ENCODE measurements at places on chromosomes 2 and 18.

DNA sequence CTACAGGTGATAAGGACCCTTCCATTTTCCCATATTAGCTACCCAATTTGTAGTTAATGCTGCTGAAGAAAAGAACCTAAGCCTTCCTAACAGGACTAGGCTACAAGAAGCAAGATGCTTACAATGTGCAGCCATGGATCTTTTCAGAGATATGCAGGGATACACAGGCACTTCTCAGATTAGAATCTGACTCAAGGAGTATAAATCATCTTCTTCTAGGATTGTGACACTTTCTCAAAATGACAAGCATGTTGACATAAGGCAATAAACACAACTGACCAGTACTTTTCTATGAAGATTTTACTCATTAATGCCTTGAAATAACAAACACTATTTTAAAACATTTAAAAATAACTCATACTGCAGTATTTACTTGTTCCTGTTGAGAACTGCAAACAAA is 127.9 kb upstream of the ACVR2A start:
- no peaks in the 10 kb centered on the region for H3K27me3 ChIP-seq
- H3K27ac ChIP-seq, result no peak overlapping the region
- no peak overlapping the region for H3K4me3 ChIP-seq
- no peak for DNase-seq

- H3K27me3 ChIP-seq, result no peaks in the 10 kb centered on the region
- no peak overlapping the region for H3K4me3 ChIP-seq
- H3K27ac ChIP-seq, result no peak overlapping the region
- H3K4me1 ChIP-seq, result peaks cover 5% of the 10 kb centered on the region
Measured at GRCh38 chr2:105432749-105433148, 33.9 kb upstream of the FHL2 start.

DNA sequence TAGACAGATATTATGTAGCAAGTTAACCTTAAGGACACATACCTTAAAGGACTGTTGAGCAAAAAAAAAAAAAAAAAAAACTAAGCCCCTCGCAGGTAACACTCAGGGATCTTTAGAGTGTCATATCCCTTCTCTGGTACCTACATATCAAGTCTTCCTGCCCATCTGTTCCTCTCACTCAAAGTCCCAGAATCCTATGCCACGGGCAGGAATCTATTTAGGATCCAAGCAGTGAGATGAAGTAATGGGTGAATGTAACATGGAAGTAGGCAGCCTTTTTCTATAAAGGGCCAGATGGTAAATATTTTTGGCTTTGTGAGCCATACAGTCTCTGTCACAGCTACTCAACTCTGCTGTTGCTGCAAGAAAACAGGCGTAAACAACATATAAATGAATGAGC is 496.7 kb downstream of the STK39 start:
- no peak overlapping the region for H3K4me3 ChIP-seq
- no peak overlapping the region for H3K27ac ChIP-seq

GRCh38 chr2:62941413-62941812 is 109.2 kb upstream of the OTX1 start:
- peaks cover 10% of the 10 kb centered on the region for H3K36me3 ChIP-seq
- H3K4me1 ChIP-seq, result no peaks in the 10 kb centered on the region
- H3K4me3 ChIP-seq, result no peak overlapping the region
- no peak overlapping the region for H3K27ac ChIP-seq
- DNase-seq, result no peak

DNA sequence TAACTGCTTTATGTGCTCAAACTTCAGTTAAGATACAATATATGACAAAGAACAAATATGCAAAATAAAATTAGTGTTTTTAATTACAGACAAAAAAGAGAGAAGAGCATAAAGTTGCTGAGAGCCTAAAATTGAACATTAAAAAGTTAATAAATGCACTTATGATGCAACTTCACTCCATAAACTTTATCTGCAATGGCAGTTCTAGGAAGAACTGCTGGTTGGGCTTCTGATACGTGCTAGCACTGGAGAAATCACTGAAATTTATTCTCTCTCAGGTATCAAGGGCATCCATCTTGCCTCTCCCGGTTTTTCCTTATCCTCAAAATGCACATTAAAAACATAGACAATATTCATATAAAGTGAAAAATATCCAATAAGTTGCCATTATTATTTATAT is 35.7 kb downstream of the MYO3B start:
- no peaks in the 10 kb centered on the region for H3K36me3 ChIP-seq
- no peaks in the 10 kb centered on the region for H3K4me1 ChIP-seq
- no peak overlapping the region for H3K27ac ChIP-seq
- no peak for DNase-seq
- H3K27me3 ChIP-seq, result no peaks in the 10 kb centered on the region
- no peak overlapping the region for H3K4me3 ChIP-seq

DNA sequence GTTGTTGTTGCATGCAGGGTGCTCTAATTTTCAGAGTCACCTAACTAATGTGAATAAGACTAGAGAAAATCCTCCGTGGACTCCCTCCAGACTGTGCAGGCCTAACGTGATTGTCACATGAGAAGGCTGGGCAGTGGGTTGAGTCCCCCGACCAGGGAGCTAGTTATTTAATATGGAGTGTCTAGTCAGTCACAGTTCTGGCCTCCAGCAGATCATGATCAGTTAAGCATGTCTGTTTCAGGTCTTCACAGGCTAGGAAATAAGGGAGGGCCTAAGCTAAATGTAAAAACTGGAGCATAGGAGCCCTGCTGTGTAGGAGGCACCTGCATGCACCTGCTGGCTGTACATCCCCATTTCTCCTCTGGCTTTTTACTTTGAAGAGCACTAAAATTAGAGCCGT is 86.8 kb downstream of the PRPF40A start:
- no peaks in the 10 kb centered on the region for H3K27me3 ChIP-seq
- no peak overlapping the region for H3K27ac ChIP-seq
- peaks cover 46% of the 10 kb centered on the region for H3K36me3 ChIP-seq

GRCh38 chr2:133270550-133270949 is 297.7 kb downstream of the NCKAP5 start:
- peaks cover 7% of the 10 kb centered on the region for H3K27me3 ChIP-seq
- DNase-seq, result no peak
- no peak overlapping the region for H3K4me3 ChIP-seq
- no peaks in the 10 kb centered on the region for H3K4me1 ChIP-seq

DNA sequence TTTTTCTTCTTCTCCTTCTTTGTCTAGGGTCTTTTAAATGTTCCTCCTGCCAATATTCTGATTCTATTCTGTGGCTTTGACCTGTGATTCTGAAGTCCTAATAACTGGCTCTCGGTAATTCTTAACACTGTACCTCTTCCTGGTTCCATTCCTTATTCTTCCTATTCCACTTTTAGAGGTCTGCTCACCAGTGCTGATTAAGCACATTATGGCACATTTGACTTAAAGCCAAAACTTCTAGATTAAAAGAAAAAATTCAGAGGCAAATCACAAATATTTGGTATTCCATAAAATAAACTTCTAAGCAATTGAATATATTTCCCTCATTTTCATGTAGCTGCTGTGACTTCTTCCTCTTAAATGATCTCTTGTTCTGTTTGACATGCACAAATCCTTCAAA is 47.5 kb downstream of the NXPH2 start:
- no peaks in the 10 kb centered on the region for H3K36me3 ChIP-seq
- no peak overlapping the region for H3K4me3 ChIP-seq
- DNase-seq, result no peak
- no peak overlapping the region for H3K27ac ChIP-seq
- H3K4me1 ChIP-seq, result no peaks in the 10 kb centered on the region

DNA sequence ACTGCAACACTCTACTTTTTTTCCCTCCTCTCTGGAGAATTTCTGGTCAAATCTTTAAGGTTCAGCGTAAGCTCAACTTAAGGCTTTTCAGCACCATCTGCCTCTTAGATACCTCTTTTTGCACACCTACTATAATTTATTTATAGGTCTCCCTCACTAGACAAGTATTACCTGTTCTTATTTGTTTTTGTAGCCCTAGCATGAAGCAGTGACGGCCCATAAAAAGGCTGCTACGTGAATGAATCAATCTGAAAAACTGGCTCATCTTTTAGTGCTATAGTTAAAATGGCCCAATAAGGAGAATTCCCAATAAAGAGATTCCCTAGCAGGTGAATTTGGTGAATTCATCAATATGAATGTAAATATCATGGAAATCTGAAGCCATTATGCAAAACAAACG is 6.5 kb downstream of the RNF149 start:
- DNase-seq, result no peak
- no peaks in the 10 kb centered on the region for H3K27me3 ChIP-seq
- H3K36me3 ChIP-seq, result peaks cover 10% of the 10 kb centered on the region
- no peak overlapping the region for H3K4me3 ChIP-seq
- peaks cover 54% of the 10 kb centered on the region for H3K4me1 ChIP-seq

GRCh38 chr2:230600881-230601280 is 111.8 kb upstream of the CAB39 start:
- no peaks in the 10 kb centered on the region for H3K27me3 ChIP-seq
- H3K4me3 ChIP-seq, result no peak overlapping the region
- peaks cover 7% of the 10 kb centered on the region for H3K4me1 ChIP-seq
- no peaks in the 10 kb centered on the region for H3K36me3 ChIP-seq

DNA sequence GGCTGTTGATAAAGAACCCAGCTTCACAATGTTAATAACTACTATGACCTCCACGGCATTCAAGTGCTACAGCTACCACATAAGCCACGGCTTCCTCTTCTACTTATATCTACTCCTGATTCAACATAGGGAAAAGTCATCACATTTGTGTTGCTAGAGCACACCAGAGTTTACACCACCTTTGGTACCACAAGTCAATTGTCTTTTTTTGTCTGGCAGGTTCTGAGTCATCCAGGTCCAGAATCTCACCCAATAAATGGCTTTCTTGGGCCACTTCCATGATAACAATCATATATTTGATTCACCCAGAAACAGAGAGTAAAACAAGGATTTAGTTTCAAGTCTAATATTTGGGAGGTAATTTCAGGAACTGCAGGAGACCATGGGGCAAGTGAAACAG is 480.2 kb downstream of the TMX3 start:
- H3K27ac ChIP-seq, result no peak overlapping the region
- no peaks in the 10 kb centered on the region for H3K4me1 ChIP-seq
- no peak overlapping the region for H3K4me3 ChIP-seq

DNA sequence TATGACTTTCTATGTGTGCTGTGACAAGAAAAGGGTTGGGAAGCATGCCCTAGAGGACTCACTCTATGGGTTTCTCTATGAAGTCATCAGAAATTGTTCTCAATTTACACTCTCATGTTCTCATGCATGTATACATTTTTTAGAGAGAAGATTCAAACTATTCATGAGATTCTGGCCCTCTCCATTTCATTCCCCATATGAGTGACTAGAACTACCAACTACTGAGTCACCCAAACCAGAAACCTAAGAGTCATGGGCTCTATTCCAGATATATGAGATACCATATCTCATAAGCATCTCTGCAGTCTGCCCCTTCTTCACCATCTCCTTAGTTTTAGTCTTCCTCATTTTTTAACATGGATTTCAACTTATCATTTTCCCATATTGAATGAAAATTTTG is 87.7 kb downstream of the EXOC6B start:
- H3K27me3 ChIP-seq, result no peaks in the 10 kb centered on the region
- DNase-seq, result no peak
- no peak overlapping the region for H3K4me3 ChIP-seq
- no peaks in the 10 kb centered on the region for H3K36me3 ChIP-seq

DNA sequence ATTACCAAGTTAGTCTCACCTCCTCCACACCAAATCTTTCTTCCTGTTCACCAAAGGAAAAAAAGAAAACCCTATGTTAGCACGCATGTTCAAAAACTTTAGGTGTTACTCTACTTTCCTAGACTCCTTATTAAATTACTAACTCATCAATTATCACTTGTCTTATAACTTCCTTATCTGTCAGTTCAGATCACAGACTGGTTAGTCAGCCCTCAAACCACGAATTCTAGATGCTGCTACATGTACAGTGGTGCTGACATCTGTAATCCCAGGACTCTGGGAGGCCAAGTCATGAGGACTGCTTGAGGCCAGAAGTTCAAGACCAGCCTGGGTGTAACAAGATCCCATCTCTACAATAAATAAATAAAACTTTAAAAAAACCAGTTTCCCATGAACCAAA is 3.5 kb downstream of the YWHAQ start:
- peak overlapping the region; percentile 12 for H3K27ac ChIP-seq
- no peak overlapping the region for H3K4me3 ChIP-seq
- peaks cover 35% of the 10 kb centered on the region for H3K4me1 ChIP-seq

DNA sequence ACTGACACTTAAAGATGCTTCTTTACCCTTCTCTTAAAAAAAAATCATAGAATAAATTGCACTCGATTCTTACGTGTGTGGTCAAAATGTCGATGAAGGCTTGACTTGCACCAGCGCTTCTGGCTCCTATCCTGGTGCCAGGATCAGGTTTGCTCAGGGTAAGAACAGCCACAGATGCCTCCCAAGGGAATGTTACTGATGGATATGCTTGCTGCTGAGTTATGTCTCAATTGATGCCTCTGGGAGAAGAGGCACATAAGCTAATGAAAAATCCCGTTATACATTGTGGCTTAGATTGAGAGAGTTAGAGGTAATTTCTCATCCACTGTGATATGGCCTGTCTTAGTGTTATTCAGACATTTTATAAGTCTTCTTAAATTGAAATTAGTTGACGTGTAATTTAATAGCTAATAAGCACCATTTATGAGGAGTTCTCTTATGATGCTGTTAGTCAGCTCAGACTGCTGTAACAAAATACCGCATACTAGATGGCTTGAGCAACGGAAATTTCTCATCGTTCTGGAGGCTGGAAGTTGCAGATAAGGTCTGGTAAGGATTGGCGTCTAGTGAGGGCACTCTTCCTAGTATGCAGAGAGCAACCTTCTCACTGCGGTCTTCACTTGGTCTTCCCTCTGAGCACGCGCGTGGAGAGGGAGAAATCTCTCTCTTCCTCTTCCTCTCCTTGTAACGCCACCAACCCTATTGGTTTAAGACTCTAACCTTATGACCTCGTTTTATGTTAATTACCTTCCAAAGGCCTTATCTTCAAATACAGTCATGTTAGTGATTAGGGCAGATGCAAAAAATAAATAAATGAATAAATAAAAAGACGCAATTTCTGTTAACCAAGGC is 116.6 kb upstream of the NOSTRIN start:
- no peaks in the 10 kb centered on the region for H3K4me1 ChIP-seq
- DNase-seq, result no peak
- H3K4me3 ChIP-seq, result no peak overlapping the region
- no peaks in the 10 kb centered on the region for H3K36me3 ChIP-seq

GRCh38 chr2:229150317-229150716 is 120.8 kb downstream of the PID1 start:
- H3K4me3 ChIP-seq, result no peak overlapping the region
- DNase-seq, result no peak
- H3K4me1 ChIP-seq, result no peaks in the 10 kb centered on the region
- no peaks in the 10 kb centered on the region for H3K36me3 ChIP-seq
- no peak overlapping the region for H3K27ac ChIP-seq
- H3K27me3 ChIP-seq, result no peaks in the 10 kb centered on the region

GRCh38 chr18:805008-805754 is 6.9 kb downstream of the YES1 start:
- peak overlapping the region; percentile 14 for H3K27ac ChIP-seq
- H3K4me1 ChIP-seq, result peaks cover 20% of the 10 kb centered on the region
- no peaks in the 10 kb centered on the region for H3K27me3 ChIP-seq

DNA sequence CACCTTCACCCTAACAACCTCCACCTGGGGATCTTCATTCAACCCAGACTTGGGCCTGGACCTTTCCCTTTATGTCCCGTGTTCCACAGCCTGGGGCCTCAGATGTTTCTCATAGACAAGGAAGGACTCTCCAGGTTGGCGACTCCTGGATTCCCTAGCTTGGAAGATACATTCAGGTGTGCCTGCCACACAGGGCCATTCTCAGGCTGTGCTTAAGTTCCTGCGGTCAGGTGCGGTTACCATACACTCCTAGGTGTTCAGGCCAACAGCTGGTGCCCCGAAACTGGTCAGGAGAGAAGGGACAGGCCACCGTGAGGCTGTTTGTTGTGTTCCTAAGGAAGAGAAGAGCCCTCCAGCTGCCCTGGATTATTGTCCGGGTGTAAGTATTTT is 15.6 kb downstream of the SLC4A3 start:
- H3K27ac ChIP-seq, result no peak overlapping the region
- no peaks in the 10 kb centered on the region for H3K36me3 ChIP-seq
- no peak overlapping the region for H3K4me3 ChIP-seq
- H3K4me1 ChIP-seq, result peaks cover 17% of the 10 kb centered on the region
- DNase-seq, result no peak

Data from upper lobe of right lung (tissue), 1 donor.